Stimulated activated CD4-positive, alpha-beta T cell treated with anti-CD3 and anti-CD28 coated beads, Interleukin-15, amount 100 ng/mL, for 1 hour (primary cell): ENCODE measurements at places on chromosomes 5 and 9.

DNA sequence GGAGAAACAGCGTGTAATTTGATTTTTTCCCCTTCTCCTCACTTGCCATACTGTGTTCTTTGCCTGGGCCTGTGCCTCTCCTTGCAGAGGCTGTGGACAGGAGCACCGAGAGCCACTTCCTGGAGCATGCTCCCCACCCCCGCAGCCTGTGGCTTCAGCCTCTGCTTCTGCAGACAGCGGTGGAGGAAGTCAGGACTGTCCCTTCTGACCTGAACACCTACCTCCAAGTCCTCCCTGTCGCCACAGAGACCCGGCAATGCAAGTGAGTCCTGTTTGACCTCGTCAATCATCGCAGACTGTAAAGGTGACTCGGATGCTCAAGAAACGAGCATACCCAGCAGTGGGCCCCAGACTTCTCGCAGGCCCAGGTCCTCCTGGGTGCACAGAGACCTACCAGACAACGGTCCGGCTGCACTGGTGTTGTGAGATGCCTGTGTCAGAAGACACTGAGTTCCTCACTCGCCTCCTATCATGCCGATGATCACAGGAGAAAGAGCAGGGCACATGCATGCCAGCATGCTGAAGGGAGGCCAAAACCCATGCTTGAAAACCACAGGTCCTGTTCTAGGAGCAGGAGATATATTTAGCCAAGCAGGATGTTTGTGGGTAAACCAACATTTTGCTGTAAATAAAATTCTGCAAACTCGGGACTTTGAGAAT is 198.8 kb downstream of the AUH start:
- DNase-seq: no peak

GRCh38 chr9:4964540-4964939 is 20.5 kb upstream of the JAK2 start:
- DNase-seq: no peak

GRCh38 chr5:58800356-58800755 is 217.5 kb downstream of the RAB3C start:
- no peak for DNase-seq

DNA sequence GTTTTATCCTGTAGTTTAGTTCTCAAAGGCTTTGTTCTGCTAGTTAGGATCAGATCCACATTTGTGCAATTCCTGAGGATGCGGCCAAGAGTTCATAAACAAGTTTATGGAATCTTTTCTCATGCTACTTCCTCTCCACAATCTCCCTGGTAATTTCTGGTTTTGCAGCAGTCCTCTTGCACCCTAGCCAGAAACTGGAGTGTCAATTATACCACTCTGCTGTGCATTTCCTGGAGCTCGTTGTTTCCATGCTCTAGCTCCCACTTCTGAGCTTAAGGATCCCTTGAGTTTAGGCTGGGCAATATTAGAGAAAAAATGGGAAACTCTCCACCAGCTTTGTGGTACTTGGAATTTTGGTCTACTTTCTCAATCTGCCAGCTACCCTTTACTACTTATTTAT is 474.7 kb downstream of the DIRAS2 start:
- DNase-seq: no peak

GRCh38 chr5:88515881-88516819 is 247.5 kb upstream of the TMEM161B start:
- no peak for DNase-seq

- DNase-seq: peak; percentile 10
These were observed at the start of gene FSTL4 for GRCh38 chr5:133612249-133612860. TSS of gene FSTL4 (minus strand) at chr5:133612541.

DNA sequence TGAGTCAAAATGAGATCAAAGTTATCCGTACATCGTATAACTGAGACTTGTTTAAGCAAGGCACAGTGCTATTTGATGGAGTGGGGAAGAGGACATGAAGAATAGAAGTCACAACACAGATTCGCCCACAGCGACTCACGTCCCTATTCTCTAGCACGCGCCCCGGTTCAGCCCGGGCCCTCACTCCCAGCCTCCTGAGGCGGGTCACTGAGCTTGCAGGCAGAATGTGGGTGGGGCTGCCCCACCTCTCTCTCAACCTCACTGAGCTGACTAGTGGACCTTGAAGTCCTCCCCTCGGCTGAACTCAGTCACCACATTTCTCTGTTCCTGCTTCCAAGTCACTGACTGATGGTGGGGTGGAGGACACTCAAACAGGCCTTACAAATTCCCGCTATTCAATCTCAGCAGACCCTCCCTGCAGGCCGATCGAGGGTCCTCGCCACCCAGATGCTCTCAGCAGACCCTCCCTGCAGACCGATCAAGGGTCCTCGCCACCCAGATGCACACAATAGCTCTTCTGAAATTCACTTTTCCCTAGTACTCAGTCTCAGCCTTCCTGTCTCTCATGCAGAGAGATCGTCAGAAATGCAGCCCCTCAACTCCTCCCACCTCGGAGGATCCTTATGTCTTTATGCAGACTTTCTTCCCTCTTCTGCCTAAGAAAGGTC is 12.9 kb downstream of the GLDC start:
- DNase-seq: no peak

DNA sequence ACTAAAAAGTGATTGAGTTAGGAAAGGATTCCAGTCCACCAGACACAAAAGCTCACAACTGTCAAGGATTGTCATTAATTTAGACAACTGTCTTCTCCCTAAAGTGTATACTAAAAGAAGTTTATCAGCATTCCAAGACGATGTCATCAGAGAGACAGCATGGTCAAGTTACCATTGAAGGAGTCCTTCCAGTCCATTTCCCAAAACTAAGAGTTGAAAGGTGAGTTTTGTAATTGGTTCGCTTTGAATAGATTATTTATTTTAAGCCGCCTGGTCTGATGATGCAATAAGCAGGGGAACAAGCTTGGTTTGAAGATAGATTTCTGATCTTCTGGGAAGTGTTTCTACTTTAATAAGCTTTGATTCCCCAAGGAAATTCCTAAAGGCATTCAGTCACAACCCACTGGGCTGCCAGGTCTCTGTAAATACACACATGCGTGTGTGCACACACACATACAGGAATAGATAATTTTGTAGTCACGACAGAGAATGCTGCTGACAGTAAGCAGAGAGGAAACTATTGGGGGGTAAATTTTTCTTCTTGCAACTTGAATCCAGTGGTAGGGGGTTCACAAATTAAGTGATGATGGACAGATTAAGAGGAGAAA is 234.8 kb downstream of the PIK3R1 start:
- no peak for DNase-seq

GRCh38 chr5:174503461-174504265 is 220.7 kb upstream of the MSX2 start:
- no peak for DNase-seq

DNA sequence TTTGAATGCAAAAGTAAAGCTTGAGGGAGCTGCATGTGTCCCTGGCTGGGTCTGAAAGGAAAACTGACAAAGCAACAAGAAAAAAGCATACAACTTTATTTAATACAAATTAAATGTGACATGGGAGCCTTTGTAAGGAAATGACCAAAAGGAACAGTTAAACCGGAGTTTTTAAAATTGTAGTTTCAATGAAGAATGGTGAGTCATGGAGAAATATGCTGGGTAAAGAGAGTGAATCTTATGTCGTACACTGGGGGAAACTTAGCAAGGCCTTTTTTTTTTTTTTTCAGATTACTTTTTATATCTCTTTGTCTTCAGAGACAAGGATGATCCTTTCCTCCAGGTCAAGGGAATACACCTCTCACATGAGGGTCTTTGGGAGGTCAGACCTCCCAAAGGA is 50.1 kb upstream of the FBXL17 start:
- DNase-seq: no peak
